ENCODE measurements at places on chromosomes 2 and 18.

- DNase-seq: peak; percentile 45
These were observed 88.8 kb downstream of the GFPT1 start for GRCh38 chr2:69298261-69298660.

DNA sequence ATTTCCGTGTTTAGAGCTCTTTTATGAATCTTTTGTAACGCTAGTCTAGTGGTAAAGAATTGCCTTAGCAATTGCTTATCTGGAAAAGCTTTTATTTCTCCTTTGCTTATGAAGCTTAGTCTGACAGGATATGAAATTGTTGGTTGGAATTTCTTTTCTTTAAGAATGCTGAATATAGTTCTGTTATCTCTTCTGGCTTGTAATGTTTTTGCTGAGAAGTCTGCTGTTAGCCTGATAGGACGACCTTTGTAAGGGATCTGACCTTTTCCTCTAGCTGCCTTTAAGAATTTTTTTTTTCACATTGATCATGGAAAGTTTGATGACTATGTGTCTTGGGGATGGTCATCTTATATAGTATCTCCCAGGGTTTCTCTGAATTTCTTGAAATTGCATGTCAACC, 101.1 kb downstream of the TRABD2A start:
- no peak for DNase-seq

GRCh38 chr18:45201029-45201428, 414.2 kb upstream of the SLC14A2 start:
- no peak for DNase-seq

DNA sequence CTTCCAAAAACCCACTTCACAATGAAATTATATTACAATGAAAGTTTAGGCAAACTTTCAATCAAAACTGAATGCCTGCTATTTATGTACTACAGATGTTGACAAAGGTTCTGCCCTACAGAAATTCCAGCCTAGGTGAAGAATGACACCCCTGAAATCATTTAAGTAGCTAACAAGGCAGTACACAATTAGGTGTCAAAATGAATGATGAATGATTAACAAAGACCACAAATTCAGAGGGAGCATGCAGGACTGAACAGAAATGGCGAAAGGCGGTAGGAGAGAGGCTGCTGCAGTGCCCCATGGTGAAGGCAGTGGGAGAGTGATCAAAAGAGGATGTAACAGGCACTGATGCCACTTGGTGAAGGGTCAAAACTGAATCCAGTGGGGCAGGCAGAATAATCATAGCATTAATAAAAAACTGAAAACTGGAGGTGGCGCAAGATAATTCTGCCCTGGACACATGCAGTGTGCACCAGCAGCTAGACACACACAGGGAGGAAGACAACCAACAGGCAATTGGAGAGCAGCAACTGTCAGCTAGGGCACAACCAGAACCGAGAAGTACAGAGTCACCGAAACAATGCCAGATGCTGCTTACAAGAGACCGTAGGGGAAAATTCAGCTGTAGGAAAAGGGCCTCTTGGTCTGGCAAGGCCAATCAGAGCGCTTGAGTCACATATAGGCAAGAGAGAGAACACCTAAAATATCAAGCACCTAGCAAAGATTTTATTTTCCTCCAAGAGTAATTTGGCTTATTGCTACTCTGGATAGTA, 4.5 kb downstream of the TMEM131 start:
- no peak for DNase-seq

GRCh38 chr2:104025295-104025694, 828.6 kb upstream of the POU3F3 start:
- DNase-seq: peak; percentile 22

- DNase-seq: no peak
These were observed 402.9 kb downstream of the TNS1 start for GRCh38 chr2:217599906-217600305.

DNA sequence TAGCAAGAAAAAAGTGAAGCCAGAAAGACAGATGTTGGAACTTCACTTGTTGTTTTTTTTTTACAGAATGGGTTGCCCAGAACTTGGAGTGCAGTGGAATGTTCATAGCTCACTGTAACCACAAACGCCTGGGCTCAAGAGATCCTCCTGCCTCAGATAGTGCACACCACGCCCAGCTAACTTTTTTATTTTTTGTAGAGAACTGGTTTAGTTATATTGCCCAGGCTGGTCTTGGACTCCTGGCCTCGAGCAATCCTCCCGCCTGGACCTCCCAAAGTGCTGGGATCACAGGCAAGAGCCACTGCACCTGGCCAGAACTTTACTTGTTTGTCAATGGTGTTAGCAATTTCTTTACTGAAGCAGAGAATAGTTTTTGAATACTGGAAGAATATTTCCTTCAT, 11.9 kb upstream of the ASPRV1 start:
- DNase-seq: peak; percentile 43

- no peak for DNase-seq
These were observed 3.7 kb downstream of the BCL2 start for GRCh38 chr18:63315876-63316275.

DNA sequence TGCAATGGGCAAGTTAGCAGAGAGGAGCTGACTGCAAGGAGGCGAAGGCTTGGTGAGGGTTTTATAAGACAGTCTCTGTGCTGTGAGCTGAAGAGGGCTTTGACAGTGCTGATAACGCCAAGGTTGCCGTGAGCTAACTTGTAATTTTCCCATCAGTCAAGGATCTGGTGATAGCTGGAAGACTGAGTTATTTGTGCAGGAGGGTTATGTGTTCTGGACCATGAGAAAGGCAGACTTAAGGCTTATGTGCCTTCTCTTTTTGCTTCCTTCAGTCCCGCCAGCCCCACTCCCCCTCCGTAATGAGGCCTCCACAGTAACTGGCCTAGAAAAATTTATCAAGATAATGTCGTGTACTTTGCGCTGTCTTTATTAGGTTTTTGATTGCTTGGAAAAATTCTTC, 94.6 kb downstream of the RTP5 start:
- no peak for DNase-seq

GRCh38 chr18:77650799-77651385, 401.2 kb downstream of the GALR1 start:
- peak; percentile 25 for DNase-seq

- DNase-seq: no peak
These were observed 106.4 kb downstream of the MBD2 start for GRCh38 chr18:54117853-54118773.

- DNase-seq: no peak
These were observed 548.0 kb upstream of the SALL3 start for GRCh38 chr18:78431606-78432005.
